ENCODE measurements at places on chromosomes 1 and 21. TPM values are rescaled to one million over a fixed set of nuclear protein-coding genes. Genes with fewer than 3 reads are reported as not detected.

The AMPD1 gene
- total RNA-seq = 0.50 TPM

The RUNX3 gene
- 3.2 TPM for total RNA-seq

The MRPL39 gene
- total RNA-seq = 44.0 TPM

The NR5A2 gene
- total RNA-seq = 45.5 TPM

The TIE1 gene
- total RNA-seq = 5.1 TPM

The PLA2G2C gene
- 0.27 TPM for total RNA-seq

The TTC39A gene
- total RNA-seq = 95.2 TPM

The LCE6A gene
- not detected for total RNA-seq

The DCAF8 gene
- 86.1 TPM for total RNA-seq

The AK2 gene
- 206 TPM for total RNA-seq

The LCE1F gene
- total RNA-seq = not detected

The MTR gene
- 24.4 TPM for total RNA-seq

The NUDT4B gene
- not detected for total RNA-seq

The FRRS1 gene
- total RNA-seq = 16.7 TPM

The LCE3E gene
- total RNA-seq = not detected

The KCNJ9 gene
- 0.30 TPM for total RNA-seq

The FCRL3 gene
- 0.16 TPM for total RNA-seq

The COX20 gene
- total RNA-seq = 31.5 TPM

The FCAMR gene
- total RNA-seq = 0.56 TPM

The SEMA4A gene
- 5.6 TPM for total RNA-seq

The CLCNKB gene
- 0.12 TPM for total RNA-seq

The RNU1-4 gene
- total RNA-seq = 2,517 TPM

The RHOU gene
- 13.3 TPM for total RNA-seq

The TDRD10 gene
- 0.42 TPM for total RNA-seq

The RGSL1 gene
- total RNA-seq = not detected

The KANK4 gene
- 0.96 TPM for total RNA-seq

The STUM gene
- total RNA-seq = 1.0 TPM

The DNAJC6 gene
- total RNA-seq = 1.3 TPM

The GJA4 gene
- total RNA-seq = 3.5 TPM

The PLPP3 gene
- 18.6 TPM for total RNA-seq

The CLIC4 gene
- total RNA-seq = 84.8 TPM

The FAM151A gene
- total RNA-seq = 0.66 TPM

The OMA1 gene
- 32.3 TPM for total RNA-seq

The KLHDC7A gene
- total RNA-seq = 1.0 TPM

The RIMKLA gene
- total RNA-seq = 14.3 TPM

The UTS2 gene
- total RNA-seq = not detected

The ADGRL4 gene
- total RNA-seq = 1.4 TPM

The GPR37L1 gene
- 3.1 TPM for total RNA-seq

The DIO1 gene
- total RNA-seq = not detected

The HSPA6 gene
- total RNA-seq = 3.6 TPM

The GBP5 gene
- total RNA-seq = 3.0 TPM

The ASCL5 gene
- not detected for total RNA-seq

The REN gene
- total RNA-seq = 0.82 TPM

The ATP1A4 gene
- total RNA-seq = not detected

The NECTIN4 gene
- total RNA-seq = 4.6 TPM

The ARID1A gene
- 76.2 TPM for total RNA-seq

The RBM15 gene
- 24.1 TPM for total RNA-seq

The OR2T33 gene
- total RNA-seq = not detected

The TRIM45 gene
- total RNA-seq = 4.1 TPM

The LIPI gene
- not detected for total RNA-seq

The C1orf185 gene
- total RNA-seq = not detected

The TRNP1 gene
- total RNA-seq = 2.5 TPM

The CATSPERE gene
- total RNA-seq = 0.22 TPM

The GJB4 gene
- 0.44 TPM for total RNA-seq

The PDZK1 gene
- total RNA-seq = 0.64 TPM

The FCRL1 gene
- not detected for total RNA-seq

The PROK1 gene
- not detected for total RNA-seq

The TMPRSS15 gene
- not detected for total RNA-seq

The KRTAP6-1 gene
- not detected for total RNA-seq

The BSND gene
- not detected for total RNA-seq
